Activated CD4-positive, alpha-beta memory T cell treated with anti-CD3 and anti-CD28 coated beads for 36 hours (primary cell): ENCODE measurements at places on chromosomes 16 and 17.

GRCh38 chr17:7081341-7082062, 1.5 kb upstream of the CLEC10A start:
- DNase-seq = peak; percentile 44

GRCh38 chr17:9350080-9350479, 225.5 kb downstream of the STX8 start:
- no peak for DNase-seq

DNA sequence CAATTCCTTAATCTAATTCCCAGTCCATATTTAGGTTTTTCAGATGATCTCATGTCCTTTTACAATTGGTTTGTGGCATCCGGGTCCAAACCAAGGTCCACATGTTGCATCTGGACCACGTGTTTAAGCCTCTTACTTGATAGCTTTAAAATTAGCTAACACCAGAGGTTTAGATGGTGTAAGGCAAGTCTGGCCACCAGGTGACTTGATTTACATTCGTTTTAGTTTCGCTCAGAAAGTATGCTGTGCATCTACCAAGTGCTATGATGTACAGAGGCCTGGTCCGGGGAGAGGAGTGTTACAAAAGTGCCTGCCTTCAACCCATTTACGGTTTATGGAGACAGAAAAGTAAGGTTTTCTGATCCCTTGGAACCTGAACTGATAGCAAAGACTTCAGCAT, 878 bp upstream of the DNAJA2 start:
- peak; percentile 49 for DNase-seq

- DNase-seq = no peak
These were observed 183.8 kb upstream of the COX10 start for GRCh38 chr17:13885550-13885949.

DNA sequence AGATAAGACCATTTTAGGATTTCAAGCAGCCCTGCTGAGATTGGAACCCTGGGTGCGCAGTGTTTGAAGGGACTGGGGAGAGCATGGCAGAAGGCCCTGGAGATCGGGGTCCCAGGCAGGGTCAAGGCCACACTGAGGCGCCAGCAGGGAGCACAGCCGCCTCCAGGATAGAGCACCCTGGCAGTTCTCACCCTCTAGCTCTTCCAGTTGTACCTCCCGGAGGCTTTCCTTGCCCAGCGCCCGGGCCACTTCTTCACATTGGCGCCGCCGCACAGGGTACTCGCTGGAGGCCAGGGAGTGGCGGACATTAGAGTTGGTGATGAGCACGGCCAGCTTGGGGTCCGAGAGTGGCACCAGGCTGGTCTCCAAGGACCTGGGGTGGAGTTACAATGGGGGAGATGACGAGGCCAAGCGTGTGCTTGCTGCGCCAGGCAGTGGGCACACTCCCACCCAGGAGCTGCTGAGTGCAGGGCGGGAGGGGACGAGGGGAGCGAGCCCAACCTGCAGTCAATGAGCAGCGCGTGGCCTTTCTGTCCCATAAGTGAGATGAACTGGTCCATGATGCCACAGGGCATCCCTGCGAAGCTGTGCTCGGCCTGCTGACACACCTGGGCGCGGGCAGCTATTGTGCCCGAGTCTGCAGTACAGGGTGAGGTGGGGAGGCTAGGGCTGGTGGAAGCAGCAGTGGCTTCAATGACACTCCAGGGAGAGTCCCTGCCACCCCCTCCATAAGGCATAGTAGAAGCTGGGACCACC, 2.3 kb downstream of the GALK1 start:
- DNase-seq = no peak

DNA sequence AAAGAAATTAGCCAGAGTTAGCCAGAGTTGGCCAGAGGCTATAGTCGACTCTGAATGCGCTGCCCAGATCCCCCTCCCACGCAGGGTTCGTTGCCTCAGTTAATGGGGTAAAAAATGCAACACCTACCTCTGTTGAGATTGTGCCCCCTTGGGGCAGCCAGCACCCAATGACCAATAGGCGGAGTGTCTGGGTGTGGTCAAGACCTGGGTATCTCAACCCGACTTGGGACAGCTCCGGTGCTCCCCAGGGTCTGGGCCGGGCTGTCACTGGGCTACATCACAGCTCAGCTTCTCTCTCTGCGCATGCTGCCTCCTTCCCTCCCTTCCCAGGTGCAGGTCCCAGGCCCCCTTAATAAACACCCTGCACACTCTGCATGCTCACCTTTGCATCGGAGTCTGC, 59.6 kb upstream of the GCSH start:
- no peak for DNase-seq

GRCh38 chr17:68710976-68711375, 109.8 kb upstream of the FAM20A start:
- no peak for DNase-seq

DNA sequence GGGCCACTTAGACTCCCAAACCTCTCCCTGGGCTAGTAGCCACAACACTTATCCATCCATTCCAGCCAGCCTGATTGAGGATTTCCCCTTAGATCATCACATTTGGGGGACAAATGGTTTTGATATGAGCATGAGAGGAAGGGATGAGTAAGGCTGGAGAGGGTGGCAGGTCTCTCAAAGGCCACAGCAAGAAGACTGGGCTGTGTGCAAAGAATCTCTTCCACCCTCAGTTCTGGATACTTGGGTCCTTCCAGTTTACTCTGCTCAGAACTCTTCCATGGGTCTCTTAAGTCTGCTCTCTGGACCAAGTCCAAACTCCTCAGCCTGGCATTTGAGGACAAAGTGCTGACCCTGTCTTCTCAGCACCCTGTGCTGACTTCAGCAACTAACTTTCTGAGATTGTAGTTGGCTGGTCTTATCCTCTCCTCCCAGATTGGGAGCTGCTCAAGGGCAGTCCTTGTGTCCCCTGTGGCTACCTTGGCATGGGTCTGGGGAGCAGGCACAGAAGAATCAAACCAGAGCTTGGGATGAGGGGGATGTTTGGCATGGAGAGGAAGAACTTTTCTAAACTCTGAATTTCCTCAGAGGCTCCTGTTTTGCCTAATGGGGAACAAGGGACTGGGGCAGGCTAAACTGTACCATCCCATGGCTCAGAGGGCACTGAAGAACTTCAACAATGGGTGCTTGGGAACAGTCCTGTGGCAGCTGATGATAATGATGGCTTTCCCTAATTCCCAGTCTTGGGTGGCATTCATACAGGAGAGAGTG, 3.1 kb upstream of the NFATC3 start:
- peak; percentile 67 for DNase-seq

DNA sequence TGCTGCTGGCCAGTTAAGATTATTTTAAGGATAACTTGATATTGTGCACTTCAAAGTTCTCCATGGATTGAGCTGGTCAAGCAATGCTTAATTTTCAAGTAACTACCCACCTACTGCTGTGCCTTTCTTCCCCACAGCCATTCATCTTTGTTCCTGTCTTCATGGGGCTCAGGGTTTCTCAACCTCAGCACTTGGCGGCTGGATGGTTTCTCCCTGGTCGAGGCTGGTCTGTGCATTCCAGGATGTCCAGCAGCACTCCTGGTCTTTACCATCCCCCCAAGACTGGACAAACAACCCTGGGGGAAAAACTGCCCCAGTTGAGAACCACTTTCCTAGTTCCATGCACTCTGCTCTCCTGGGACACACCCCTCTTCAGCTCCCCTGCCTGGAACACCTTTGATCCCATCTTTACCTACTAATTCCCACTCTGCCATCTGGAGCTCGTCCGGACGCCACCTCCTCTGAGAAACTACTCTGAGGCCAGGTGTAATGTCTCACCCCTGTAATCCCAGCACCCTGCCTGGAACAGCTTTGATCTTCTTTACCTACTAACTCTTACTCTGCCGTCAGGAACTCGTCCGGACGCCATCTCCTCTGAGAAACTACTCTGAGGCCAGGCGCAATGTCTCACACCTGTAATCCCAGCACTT, 81.5 kb downstream of the NXN start:
- DNase-seq = no peak

- peak; percentile 52 for DNase-seq
These were observed 157.4 kb downstream of the PRKCA start for GRCh38 chr17:66459811-66460270.

GRCh38 chr16:59655031-59655430, 920.9 kb upstream of the GOT2 start:
- DNase-seq = no peak

DNA sequence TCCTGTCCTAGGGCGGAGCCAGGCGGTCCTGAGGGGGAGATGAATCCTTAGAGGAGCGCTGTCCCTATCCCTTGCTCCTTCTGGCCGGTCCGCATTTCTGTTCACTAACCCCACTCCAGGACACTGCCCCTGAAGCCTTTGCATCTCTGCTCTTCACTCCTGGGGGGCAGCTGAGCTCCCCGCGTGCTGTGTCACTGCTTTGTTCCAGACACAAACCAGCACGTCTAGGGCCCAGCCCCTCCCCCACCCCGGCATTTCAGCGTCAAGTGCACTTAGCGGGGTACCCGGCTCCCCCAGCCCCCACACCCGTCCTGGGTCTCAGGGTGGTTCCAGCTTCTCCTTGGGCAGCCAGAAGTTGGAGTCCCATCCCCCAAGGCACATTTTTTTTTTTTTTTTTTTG, 8.9 kb downstream of the CORO6 start:
- no peak for DNase-seq
